RKO (cell line): ENCODE measurements at places on chromosomes 5 and 9.

DNA sequence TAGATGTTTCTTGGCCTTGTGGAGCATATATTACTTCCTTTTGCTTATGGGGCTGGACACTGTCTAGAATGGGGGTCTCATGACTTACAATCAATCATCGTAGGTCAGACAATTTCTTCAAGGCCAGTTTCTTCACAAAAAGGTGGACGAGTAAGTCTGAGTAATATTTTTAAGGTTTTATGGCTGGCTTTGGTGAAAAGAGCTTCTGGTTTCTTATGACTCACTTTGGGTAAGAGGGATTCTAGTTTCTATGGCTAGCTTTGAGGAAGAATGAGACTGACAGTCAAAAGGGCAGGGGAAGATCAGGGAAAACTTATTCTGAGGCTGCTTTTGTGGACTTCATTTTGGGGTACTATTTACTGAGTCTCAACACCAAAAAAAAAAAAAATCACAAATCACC is 2067.2 kb upstream of the C9orf72 start:
- DNase-seq = no peak

DNA sequence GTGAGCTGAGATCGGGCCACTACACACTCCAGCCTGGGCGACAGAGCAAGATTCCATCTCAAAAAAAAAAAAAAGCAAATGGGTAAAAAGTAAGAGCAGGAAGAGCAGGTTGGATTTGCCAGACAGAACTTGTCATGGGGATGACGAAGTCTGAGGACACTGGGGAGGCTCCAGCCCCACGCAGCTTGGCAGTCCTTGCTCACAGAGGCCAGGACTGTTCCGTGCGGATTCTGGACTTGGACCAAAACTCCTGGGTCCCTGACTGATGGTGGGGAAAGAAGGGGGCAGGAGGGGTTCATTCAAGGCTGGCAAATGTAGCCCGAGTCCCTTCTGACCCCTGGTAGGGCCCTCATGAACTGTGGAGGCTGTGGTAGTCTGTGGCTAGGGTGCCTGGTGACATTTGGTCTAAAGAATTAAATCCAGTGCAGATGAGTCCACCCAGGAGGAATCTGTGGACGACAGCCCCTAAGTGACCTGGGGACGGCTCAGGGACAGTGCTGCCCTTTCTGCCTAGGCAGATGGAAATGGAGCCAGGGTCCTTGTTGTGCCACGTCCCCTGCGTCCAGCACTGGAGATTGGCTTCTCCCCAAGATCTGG is 3.1 kb downstream of the FGD3 start:
- no peak for DNase-seq

DNA sequence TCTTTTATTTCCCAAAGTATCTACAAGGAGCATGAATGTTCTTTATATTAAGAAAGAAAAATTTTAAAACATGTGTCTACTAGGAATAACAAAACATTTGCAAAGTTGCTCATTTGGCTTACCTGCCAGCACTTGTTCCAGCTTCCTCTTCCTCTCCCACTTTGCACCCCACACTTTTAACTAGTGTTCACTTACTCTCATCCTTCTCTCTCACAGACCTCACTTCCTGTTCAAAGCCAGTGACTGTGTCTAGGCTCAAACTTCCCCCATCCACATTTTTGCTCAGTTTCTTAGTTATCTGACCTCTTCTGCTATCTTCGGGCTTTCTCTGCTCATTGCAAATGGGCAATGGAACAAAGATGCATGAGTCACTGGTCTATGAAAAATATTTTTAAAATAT is 512.2 kb upstream of the ZNF462 start:
- DNase-seq = no peak

GRCh38 chr5:151805414-151806223 is 33.9 kb downstream of the G3BP1 start:
- no peak for DNase-seq

- no peak for DNase-seq
Observed at GRCh38 chr9:13107008-13107407, 172.5 kb downstream of the MPDZ start.

DNA sequence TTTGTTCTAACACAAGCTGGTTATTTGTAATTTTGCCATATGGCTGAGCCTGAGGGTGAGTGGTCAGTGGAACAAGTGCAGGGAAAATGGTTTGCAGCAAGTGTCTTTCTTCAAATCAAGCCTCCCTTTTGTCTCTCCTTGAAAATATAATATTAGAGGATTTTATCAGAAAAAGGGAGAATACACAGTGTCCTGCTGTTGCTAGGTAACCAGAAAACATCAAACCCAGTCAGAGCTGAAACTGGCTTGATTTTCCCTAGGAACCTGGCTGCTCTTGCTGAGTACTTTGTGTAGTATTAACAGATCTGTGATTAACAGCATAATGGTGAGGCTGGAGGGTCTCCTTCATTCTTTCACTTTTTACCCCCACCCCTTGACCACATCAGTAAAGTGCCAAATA is 314.0 kb downstream of the ARHGEF28 start:
- DNase-seq = no peak

GRCh38 chr5:59356813-59357380 is 536.6 kb downstream of the PDE4D start:
- no peak for DNase-seq

GRCh38 chr5:2550509-2550908 is 201.0 kb downstream of the IRX2 start:
- DNase-seq = no peak

GRCh38 chr9:328453-328852 is 113.8 kb downstream of the DOCK8 start:
- no peak for DNase-seq

DNA sequence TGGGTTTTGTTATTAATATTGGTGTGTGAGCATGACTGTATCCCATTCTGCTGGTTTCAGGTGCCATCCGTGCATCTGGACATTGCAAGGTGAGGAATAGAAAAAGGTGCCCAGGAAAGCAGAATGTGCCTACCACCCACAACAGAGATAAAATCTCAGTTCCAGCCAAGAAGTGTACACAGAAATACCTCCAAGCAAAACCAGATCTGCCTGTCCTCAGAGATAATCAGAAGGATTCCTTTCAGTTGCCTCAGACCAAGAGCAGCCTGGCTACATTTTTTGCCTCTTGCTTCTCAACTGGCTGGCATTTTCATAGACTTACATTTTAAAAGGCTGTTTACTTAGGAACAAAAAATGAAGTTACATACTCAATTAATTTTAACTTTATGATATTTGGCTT is 12.1 kb upstream of the ABLIM3 start:
- DNase-seq = no peak

DNA sequence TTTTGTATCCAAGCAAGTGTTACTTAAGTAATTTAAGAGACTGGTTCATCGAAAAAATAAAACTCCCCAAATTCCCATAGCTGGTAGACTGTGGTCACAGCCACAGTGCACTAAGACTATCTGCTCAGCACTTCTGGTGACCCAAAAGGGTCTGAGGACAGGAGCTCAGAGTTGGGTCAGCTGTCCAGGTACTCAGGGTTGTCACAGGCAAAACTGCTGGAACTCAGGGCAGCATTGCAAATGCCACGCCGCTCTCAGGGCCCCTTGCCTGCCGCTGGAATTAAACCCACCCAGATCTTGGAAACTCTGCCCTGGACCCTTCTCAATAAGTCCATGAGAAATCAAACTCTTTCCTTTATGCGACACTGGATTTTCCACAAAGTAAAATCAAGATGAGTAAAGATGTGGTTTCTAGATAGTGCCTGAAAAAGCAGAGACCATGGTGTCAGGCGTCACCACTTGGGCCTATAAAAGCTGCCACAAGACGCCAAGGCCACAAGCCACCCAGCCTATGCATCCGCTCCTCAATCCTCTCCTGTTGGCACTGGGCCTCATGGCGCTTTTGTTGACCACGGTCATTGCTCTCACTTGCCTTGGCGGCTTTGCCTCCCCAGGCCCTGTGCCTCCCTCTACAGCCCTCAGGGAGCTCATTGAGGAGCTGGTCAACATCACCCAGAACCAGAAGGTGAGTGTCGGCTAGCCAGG is at the start of gene IL13:
IL13 (plus strand) TSS at position 498 of the 705 bp plus-strand sequence; CDS start at position 512, 14 bp downstream.
- no peak for DNase-seq

- no peak for DNase-seq
Observed at GRCh38 chr5:161380486-161380885, 166.0 kb downstream of the GABRB2 start.

- DNase-seq = no peak
Observed at GRCh38 chr9:133537257-133537656, 2.8 kb downstream of the ADAMTSL2 start.

- DNase-seq = no peak
Observed at GRCh38 chr9:68832861-68833518, 128.0 kb downstream of the PIP5K1B start.

GRCh38 chr5:118224546-118224945 is 763.8 kb downstream of the DTWD2 start:
- DNase-seq = no peak

DNA sequence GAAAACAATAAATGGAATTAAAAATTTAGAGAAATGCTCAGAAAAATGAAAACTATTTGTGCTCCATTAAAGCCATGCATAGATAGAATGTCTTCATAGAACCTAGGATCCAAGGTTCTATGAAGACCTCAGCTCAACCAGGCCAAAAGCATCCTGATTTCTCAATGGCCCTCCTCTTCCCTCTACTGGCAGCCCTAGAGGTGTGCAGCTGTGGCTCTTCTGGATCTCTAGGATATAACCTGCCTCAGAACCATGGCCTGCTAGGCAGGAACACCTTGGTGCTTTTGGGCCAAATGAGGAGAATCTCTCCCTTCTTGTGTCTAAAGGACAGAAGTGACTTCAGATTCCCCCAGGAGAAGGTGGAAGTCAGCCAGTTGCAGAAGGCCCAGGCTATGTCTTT is 15.1 kb downstream of the IFNA1 start:
- peak; percentile 58 for DNase-seq

GRCh38 chr9:87703636-87704276 is 22.2 kb upstream of the CTSL start:
- no peak for DNase-seq

DNA sequence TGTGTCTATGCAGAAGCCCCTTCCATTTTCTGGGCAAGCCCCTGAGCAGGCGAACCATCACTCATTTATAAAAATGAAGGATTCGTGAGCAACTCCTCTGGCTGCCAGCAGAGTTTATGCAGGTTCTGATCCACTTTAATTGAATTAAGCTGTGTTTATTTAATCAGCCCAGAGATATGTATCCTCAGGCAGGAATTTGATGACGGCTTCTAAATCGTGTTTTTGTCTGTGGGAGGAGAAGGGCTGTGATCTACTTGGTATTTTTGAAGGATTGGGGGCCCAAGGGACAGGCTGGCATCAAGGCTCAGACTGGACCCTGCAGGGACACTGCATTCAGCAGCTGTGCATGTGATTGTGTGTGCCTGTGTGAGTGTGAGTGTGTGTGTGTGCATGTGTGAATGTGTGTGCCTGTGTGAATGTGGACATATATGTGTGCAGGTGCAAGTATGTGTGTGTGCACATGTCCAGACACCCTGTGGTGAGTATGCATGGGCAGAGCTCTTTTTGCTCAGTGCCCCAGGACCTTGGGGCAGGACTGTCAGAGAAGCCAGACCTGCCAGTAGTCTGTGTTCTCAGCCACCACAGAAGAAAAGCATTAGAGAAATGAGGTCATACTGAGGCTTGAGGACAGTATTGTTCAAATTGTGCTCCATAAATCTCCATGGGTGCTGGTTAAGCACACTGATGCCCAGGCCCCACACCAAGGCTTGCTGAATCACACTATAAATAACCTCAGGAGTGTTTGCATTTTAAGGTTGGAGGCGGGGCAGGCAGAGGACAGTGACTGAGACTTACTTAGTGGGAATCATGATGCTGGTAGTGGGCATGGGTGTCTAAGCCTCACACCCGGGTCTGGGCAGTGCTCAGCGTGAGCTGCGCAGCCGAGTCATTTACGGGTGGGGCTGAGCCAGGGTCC is 164.0 kb downstream of the CARTPT start:
- no peak for DNase-seq

- no peak for DNase-seq
Observed at GRCh38 chr5:98004463-98004862, 769.0 kb upstream of the RGMB start.

- peak; percentile 6 for DNase-seq
Observed at GRCh38 chr5:123916345-123917121, 404.6 kb downstream of the CSNK1G3 start.

- DNase-seq = no peak
Observed at GRCh38 chr9:19023078-19023477, 9.9 kb downstream of the SAXO1 start.

DNA sequence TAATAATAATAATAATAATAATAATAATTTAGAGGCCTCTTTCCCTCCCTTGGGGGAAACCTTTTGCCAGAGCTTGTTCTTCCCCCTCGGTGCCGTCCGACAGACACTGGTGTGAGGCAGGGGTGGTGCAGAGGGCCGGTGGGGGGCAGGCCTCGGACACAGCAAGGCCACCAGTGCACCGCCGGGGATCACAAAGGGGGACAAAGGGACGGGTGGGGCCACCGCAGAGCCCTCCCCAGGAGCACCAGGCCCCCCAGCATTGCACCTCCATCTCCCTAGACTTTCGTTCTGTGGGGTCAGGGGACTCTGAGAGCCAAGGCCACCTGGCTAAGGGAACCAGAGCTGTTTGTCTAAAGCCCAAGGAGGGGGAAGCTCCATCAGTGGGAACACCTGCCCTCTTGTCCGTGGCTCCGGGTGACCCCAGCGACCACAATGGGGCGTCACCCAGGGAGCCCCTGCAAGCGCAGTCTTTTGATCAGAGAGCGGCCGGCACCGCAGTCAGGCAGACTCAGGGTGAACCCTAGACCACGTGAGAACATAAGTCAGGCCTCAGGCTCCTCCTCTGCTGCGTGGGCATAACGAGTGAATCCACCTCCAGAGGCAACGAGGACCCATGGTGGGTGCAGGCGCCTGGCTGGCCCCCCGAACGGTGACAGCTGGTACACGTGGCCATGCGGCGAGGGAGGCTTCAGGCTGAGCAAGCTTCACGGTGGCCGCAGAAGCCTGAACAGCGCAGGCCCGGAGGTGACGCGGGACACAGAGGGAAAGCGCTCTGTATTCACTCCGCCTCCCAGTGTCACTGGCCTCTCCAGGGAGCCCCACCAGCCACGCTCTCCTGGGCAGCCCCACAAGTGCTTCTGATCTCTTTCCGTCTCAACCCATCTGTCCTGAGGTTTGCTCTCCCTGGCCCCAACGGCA is 12.0 kb upstream of the QSOX2 start:
- no peak for DNase-seq

DNA sequence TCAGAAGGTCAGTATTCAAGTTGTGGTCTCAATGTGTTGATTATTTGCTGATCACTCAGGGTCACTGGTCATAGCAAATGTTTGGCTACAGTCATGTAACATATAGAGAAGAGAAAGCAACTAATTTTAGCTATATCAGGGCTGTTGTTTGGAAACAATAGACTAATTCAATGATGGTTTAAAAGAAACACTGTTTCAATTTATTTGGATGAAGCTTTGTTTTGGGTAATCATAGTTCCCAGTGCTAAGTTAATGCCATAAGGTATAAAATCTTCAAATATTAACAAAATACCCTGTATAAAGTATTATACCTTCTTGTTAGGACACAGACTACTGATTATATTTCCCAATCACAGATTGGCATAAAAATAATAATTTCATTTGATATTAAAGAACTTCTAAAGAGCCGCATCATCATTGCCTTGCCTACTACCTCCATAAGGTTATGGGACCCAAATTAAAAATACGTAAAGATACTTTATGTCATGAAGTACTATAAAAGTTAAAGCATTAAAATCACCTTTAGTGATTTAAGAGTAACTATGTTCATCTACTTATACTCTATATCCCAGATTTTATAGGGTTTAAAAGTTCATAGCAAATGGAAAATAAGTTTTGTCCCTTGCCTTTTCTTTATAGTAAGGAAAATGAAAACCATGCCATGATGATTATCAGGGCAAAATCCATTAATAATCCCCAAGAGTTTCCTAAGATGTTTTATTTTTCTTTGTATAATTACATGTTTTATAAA is 6.0 kb downstream of the NR3C1 start:
- no peak for DNase-seq
